ENCODE measurements at places on chromosomes 16 and 17.

DNA sequence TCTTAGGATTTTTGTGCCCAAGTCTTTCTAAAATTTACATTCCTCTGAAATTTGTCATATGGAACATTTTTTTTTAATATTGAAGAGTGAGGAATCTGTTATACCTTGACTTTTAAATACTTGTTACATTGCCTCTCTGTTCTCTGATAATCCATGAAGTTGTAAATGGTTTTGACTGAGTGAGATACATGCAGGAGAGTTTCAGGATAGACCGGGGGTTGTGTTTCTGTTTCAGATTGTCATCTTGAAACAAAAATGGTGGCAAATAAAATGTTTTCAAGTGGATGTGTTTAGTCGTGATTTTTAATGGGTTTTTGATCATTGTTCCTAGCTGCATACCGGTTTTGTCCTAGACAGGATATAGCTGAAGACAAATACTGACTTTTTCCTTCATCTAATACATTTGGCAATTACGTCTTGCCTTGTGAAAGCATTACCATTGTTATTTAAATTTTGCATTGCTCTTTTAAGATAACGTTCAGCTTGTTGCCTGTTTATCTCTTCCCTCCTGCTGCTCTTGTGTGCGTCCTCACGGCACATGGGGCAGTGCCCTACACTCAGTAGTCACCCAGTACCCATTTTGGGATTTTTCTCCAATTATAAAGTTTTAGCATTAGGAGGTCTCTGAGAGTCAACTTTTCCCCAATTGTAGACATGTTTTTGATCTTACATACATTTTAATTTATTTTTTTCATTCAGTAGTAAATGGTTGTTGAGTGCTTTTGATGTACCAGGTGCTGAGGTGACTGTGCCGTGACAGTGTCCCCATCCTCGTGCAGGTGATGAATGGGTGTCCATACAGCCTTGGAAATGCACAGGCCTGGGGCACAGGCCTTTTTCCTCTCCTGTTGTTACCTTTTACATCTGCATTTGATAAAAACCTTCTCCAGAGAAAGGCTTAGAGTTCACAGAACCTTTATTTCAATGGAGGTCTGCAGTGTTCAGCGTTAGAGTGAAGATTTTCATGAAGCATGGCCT is 169.9 kb downstream of the MSI2 start:
- DNase-seq, result no peak

- DNase-seq, result no peak
Observed at GRCh38 chr17:44844390-44844830, 3.3 kb upstream of the HIGD1B start.

GRCh38 chr17:29761040-29761761 is 138.5 kb upstream of the CORO6 start:
- peak; percentile 78 for DNase-seq

DNA sequence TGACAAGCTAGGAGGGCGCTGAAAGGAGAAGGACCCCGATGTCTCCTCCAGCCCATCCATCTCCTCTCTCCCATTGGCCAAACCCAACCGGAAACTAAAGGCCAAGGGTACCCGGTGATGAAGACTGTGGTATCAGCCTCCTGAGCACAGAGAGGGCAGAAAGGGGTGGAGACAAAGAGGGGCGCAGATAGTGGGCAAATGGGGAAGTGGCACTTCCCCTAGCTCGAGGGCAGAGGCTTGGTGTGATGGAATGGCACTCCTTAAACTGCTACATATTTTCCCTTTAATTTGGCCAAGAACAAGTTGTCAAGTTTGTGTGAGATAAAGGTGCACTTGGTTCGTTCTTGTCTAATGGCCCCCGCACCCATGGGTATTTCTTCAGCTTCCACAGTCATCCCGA is 27.8 kb downstream of the IL4R start:
- no peak for DNase-seq

DNA sequence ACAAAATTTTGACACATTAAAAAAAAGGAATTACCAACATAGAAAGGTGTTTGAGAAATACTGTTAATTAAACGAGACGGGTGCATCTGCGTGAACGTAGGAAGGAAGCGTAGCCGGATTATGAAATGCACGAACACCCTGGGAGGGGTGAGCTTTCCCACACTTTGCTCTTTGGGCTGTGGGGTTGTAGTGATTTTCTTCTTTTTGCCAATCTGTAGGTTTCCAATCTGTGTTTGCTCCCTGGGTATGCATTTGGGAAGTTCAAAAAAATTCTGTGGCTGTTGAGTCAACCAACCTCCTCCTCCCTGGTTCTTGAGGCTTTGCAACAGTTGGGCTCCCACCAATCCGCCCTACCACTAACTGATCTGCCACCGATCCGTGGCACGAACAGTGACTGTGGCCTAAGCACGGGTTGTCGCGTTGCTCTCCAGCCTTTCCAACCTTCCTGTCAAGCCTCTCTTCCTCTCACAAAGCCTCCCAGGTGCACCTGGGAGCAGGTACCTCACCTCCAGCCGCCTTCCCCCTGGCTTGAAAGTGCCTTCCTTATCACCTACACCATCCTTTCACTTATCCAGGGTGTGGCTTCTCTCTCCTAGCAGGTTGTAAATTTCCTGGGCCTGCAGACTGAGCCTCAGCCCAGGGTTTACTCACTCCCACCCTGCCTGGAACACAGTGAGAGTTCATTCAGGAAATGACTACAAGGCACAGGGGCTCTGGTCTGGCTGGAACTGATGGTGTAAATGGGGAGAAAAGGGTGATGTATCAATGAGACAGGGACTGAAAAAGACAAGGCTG is 16.6 kb downstream of the RTN4RL1 start:
- DNase-seq, result no peak

- no peak for DNase-seq
Observed at GRCh38 chr17:27323538-27324215, 29.8 kb downstream of the WSB1 start.

GRCh38 chr16:51236583-51236982 is 85.5 kb upstream of the SALL1 start:
- DNase-seq, result no peak

- peak; percentile 73 for DNase-seq
Observed at GRCh38 chr16:88785106-88785924, at the start of gene PIEZO1. Gene PIEZO1 (minus strand): TSS chr16:88785220. CDS start chr16:88784964, 256 bp downstream.

DNA sequence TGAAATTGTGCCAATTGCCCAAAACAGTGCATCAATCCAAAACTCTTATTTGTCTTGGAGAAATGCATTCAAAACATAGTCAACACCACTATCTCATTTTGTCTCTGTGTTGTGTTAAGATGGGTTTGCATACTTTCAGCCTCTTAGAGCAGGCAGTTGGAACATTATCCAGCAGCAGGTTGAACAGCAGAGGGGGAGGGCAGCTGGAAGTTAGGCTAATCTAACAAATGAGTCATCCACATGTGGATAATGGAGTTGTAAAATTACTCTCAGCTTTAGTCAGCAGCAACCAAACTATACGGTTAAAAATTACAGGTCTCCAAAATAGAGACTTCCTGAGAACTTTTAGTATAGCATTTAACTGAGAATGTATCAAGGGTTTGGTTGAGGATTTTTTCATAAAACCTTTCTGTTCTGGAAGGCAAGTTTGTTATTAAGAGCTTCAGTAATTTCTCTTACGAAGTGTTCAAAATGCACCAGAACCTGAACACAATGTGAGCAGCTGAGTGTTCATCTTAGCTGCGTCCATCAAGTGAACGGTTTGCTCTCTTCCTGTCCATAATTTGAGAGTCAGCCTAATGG is 46.3 kb downstream of the PRKCA start:
- no peak for DNase-seq

GRCh38 chr17:15882058-15882720 is 62.7 kb upstream of the ADORA2B start:
- DNase-seq, result no peak

GRCh38 chr16:25692742-25693508 is 1.2 kb downstream of the HS3ST4 start:
- peak; percentile 65 for DNase-seq

- no peak for DNase-seq
Observed at GRCh38 chr16:10114409-10114808, 67.8 kb downstream of the GRIN2A start.

- DNase-seq, result no peak
Observed at GRCh38 chr16:78473031-78473699, 373.7 kb downstream of the WWOX start.

DNA sequence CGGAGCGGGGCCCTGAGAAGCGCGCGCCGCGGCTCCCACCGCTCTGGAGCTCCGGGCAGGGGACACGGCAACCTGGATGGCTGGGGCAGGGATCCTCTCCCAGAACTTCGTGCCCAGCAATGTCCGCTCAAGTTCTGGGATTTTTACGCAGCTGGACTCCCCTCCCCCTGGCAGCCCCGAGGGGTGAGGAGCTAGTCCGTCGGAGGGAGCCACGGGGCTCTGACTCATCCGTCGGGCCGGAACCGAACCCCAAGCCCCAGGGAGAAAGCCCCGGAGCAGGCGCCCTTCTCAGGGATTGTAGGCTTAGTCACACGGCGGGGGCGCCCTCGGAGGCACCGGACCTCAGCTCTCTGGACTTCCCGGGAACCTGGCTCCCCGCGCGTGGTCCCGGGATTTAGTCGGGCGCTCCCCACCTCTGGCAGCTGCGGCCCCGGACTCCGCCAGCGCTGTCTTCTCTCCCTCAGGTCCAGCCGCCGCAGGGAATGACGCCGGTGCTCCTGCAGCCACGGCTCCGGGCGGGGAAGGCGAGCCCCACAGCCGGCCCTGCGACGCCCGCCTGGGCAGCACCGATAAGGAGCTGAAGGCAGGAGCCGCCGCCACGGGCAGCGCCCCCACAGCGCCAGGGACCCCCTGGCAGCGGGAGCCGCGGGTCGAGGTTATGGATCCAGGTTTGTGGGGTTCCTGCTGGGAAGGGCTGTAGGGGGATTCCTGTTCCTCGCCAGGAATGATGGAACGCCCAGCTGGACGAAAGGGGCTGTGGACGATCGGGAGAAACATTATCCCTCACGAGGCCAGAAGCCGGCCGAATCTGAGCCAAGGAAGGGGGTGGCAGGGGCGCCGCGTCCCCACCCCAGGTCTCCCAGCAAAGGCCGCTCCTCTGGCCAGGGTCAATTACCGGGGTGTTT is 830 bp downstream of the SPHK1 start:
- DNase-seq, result peak; percentile 36

DNA sequence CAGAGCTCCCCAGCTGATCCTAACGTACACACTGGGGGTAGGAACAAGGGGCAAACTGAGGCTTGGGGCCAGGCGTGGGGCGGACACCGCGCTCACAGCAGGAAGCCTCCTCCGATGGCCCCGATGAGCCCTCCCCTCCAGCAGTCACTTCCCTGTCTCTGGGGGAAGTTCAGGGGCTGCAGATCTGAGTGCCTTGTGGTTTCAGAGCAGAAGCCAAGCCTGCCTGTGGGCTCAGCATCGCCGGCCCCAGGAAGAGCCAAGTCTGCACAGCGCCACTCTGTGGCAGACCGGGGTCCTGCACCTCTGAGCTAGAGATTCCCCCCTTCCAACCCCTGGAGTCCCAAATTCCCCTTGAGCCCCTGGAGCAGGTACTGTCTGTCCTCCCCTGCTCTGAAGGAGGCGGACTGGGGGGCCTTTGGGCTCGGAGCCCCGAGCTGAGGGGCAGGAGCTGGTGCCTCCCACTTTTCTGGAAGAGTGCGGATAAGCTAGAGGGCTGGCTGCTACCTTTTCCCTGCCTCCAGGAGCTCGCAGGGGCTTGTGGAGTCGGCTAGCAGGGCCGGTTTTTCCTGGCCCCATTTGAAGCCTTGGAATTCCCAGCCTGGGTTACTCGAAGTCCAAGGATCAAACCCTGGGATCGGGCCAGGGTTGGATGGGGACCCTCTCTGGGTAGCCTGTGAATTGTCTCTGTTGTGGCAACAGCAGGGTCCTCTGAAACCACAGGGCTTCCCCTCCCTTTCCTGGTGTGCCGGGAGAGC is 2.9 kb downstream of the GSE1 start:
- peak; percentile 88 for DNase-seq

DNA sequence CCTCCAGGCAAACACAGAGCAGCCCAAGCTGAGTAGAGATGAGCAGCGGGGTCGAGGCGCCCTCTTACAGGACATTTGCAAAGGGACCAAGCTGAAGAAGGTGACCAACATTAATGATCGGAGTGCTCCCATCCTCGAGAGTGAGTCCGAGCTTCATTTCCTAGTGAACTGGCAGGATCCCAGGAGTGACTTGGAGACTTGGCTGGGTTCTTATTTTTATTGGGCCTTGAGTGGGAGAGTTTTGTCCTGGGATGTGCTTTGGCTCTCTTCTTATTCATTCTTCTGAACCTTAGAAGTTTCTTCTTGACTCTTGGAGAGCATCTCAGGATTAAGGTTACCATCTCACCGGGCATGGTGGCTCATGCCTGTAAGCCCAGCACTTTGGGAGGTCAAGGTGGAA is 27.2 kb upstream of the CDC6 start:
- no peak for DNase-seq

- DNase-seq, result no peak
Observed at GRCh38 chr17:63498626-63499195, 21.9 kb downstream of the ACE start.

DNA sequence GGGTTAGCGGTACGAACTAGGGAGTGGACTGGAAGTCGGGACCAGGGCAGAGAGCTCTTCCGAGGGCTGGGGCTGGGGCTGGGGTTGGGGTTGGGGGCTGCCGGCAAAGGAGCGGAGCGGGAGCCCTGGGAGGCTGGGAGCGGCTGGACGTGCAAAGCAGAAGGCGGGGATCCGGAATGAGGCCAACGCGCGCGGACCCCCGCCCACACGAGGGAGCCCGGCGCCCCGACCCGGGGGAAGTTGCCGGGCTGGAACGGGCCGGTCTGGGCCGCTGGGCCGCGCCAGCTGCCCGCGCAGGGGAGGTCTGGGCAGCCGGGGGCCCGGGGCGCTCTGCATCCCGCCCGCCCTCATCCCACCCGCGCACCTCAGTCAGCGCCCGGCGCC is 323 bp downstream of the ST3GAL2 start:
- DNase-seq, result no peak

DNA sequence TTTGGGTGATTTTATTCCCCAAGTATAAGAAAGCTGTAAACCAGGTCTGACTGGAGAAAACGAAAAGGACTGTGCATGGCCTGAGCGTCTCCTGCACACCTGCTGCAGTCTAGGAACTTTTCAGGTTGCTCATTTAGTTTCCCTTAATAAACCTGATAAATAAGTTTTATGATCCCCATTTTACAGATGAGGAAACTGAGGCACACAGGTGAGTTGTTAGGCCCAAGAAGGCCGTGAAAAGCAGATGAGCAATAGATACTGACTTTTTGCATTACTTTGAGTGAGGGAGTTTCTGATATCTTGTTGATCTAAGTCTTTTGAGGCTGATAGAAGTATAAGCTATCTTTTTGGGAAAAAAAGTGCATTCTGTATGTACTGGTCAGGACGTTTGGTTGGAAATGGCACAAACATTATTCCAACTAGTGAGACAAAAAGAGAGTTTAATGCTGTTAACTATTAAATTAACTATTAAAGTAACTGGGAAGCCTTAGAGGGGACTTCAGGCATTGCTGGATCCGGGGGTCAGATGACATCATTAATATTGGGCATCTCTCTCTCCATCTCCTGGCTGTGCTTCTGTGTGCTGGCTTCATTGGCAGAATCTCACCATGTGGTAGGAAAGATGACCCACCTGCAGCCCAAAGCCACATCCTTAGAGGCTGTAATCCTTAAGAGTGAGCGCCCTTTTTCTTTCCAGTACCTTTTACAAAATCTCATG is 163.4 kb downstream of the CMIP start:
- DNase-seq, result no peak

GRCh38 chr16:2779978-2780898 is 3.2 kb upstream of the ELOB start:
- no peak for DNase-seq
